ENCODE measurements at places on chromosomes 4 and X.
A peak's percentile ranks its signal among the peaks of the same experiment; 100 is the strongest.

- DNase-seq, result no peak
Measured at GRCh38 chr4:48862038-48862437, 31.1 kb downstream of the OCIAD1 start.

DNA sequence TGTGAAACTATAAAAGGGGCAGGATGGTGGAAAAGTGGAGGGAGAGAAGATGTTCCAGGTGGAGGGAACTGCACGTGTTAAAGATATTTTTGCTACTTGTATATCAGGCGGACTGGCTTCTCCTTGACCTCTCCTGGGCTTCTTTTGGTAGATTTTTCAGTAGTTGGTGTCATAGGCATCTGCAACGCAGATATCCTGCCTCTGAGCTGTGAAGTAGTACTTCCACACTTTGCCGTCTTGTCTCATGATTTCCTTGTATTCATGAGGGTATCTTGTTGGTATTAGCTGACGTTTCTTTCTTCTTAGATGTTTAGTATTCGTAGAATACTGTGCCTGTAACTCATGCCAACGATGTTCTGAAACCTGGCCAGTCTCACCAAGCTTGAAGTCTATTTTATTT is 81.0 kb downstream of the WWC2 start:
- no peak for DNase-seq

DNA sequence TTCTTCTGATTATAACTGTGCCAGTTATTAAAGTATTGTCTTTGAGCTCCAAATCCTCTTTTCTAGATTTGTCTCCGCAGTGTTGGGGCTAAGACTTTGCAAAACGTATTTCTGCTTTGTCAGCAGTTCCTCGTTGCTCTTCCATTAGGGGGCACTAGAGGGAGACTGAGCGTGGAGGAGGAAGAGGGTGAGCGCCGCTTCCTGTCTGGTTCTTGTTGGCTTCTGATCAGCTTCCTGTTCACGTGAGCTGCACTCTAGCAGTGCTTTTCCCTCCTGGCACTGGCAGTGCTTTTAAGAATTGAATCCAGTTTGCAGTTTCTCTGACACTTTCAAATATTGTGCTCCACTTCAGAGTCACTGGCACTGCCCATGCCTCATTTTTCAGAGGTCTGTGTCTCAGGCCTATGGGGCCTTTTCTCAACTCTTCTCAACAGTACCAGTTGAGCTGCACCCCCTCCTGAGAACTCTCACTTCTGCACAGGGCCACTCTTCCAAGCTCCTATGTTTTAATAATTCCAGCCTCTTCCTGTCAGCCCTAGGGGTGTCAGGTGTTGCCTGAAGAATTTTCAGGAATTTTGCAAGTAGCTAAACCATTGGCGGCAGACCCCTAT is 54.4 kb upstream of the LCORL start:
- DNase-seq, result peak; percentile 21

DNA sequence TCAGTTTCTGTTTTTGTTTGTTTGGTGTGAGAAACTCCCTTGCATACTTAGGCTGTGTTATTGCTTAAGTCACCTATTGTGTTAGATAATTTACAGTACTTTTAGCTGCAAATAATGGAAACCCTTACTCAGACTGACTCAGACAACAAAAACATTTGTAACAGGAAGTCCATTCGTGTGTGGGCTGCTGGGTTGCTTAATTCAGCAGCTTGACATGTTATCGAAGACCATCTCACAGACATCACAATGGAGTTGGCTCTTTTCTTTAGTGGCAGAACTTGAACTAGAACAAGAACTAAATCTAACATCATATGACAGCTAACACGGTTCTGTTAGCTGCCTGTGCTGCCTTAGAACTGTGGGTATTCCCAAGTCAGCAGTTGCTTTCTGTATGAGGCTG is 9.9 kb upstream of the GABRE start:
- DNase-seq, result no peak

GRCh38 chr4:39562792-39563191 is 35.6 kb upstream of the UGDH start:
- DNase-seq, result no peak

DNA sequence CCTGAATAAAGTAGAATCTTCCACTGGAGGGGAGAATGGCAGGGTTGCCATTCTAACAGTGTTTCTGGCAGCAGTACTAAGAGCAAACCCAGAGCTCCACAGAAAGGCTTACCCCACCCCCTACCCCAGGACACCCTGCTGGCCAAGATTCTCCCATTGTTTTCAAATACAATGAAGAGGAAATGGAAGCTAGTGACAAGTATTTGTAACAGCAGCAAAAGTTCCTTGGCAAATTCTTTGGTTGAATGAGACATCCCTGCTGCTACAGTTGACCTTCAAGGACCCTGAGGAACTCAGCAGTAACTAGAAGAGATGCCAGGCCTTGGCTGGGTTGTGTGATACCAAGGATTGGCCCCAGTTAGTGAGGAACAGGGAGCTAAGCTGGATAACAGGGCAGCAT is 124.2 kb upstream of the DGKK start:
- no peak for DNase-seq

DNA sequence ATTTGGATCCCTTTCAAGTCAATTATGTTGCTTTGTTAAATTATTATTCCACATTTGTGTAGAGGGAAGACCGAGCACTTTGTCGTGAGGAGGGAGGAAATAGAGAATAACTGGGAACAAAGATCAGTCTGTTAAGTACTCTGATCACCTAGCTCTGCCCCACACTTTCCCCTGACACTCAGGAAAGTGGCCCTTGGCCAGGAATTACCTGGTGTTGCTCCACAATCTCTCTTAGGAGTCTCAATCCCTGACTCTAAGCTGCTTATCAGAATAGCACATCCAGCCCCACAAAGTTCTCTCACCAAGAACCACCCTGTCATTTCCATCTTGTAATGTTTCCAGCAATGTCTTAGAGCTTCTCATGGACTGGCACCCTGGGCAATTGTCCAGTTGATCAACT is 83.8 kb upstream of the BMPR1B start:
- no peak for DNase-seq

GRCh38 chrX:134692990-134693389 is 34.7 kb upstream of the PLAC1 start:
- no peak for DNase-seq

GRCh38 chrX:103396186-103396585 is 19.8 kb downstream of the BEX3 start:
- DNase-seq, result no peak

GRCh38 chr4:84914686-84915395 is 51.6 kb downstream of the WDFY3 start:
- no peak for DNase-seq

DNA sequence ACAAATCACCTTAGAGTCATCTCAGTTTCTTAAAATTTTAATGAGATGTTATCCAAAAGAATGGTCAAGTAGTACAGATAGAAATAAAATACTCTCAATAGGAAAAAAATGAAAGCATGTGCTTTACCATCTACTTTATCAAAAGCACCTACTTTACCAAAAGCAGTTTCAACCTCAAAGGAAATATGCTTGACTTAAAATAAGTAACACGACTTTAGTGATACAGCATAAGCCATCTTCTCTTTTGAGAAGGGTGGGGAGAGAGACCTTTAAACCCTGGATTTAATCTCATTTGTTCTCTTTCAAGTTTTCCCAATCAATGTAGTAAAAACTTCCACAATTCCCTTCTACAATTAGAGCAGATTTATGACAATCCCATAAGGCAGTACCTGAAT is 26.5 kb downstream of the OTUD4 start:
- no peak for DNase-seq

GRCh38 chr4:82739287-82740190 is 59.1 kb downstream of the SCD5 start:
- DNase-seq, result peak; percentile 56

- no peak for DNase-seq
Measured at GRCh38 chr4:6491235-6491634, 18.8 kb upstream of the PPP2R2C start.

- no peak for DNase-seq
Measured at GRCh38 chrX:39331082-39331704, 529.9 kb downstream of the MID1IP1 start.

DNA sequence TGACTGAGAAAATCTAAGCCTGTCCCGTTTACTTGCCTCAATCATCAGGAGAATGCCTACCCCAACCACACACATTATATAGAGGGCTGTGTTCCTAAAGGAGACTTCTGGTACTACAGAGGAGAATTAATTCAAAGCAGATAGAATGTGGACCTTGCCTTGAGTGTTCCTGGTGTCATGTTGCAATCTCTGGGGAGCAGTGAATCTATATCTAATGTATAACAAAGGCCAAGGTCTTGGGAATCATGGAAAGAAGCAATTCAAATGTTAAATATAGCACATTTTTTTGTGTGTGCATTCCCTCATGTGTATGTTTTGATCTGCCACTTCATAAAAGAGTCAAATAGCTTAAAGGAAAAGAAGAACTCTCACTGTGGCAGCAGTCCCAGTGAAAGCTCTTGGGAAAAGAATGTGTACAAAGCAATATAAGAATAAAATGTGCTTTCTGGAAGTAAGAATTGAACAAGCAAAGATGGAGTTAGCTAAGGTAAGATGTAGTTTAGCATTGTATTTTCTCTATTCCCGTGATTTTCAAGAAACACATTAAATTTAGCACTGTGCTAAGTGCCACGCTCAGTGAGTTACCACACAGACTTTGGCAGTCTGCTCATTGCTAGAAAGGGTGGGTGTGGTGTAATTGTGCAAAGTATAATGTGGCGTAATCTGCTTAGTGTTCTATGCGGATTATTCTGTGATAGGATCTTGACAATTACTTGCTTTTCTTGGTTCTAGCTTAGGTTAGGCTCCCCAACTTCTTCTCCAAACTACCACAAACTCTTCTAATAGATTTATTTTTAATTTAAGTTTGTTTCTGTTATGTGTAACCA is 13.7 kb downstream of the ADH6 start:
- no peak for DNase-seq

- DNase-seq, result no peak
Measured at GRCh38 chr4:139872274-139872673, 206.7 kb downstream of the MGST2 start.

DNA sequence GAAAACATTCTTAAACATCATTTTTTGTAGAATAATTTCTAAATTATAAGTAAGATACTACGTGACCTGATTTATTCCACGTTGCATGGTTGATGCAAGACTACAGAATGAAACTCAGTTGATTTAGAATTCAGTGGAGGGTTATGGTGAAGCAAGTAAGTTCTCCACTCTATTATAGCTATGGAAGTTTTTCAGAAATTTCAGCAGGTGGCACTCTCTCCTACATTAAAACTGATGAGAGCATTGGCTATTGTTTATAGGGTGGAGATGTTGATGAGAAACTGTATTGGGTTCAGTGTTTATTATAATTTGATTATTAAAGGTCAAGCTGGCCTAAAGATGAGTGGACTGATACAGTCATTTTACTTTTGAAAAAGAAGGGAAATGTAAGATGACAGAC is 88.0 kb downstream of the FNIP2 start:
- DNase-seq, result no peak

- no peak for DNase-seq
Measured at GRCh38 chr4:73862322-73862721, 6.9 kb upstream of the CXCL1 start.

GRCh38 chrX:38407126-38407525 is 54.7 kb downstream of the OTC start:
- DNase-seq, result no peak

DNA sequence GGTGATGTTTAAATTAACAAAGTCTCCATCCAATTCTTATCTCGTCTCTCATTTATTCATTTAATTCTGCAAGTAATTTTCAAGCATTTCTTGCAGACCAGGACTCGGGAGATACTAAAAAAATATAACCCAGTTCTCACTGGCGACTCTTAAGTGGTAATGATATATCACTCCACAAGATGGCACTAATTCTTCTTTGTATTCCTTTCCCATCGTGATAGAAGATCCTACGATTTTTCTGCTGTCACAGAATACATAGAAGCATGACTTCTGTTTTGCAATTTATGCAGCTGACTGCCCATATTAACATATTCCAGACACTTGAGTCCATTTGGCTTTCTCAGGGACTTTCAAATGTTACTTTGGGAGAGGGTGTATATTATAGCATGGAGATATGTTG is 64.0 kb upstream of the FGF13 start:
- DNase-seq, result no peak

DNA sequence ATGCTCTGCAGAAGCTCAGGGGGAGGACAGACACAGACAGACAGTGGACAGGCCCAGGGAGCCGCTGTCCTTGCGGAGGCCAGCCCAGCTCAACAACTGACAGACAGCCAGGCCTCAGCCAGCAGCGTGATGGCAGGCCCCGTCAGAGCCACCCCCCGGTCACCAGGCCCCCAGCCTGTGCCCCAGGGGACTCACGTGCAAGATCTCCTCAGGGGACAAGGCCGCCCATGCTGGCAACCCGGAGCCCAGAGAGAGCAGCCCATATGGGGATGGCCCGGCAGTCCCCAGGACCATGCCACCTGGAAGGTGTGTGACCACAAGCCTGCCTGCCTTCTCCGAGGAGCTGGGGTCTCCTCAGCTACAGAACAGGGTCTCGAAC is 28.0 kb upstream of the MXD4 start:
- no peak for DNase-seq

- peak; percentile 80 for DNase-seq
Measured at GRCh38 chrX:153947009-153947769, 2.7 kb upstream of the RENBP start.

DNA sequence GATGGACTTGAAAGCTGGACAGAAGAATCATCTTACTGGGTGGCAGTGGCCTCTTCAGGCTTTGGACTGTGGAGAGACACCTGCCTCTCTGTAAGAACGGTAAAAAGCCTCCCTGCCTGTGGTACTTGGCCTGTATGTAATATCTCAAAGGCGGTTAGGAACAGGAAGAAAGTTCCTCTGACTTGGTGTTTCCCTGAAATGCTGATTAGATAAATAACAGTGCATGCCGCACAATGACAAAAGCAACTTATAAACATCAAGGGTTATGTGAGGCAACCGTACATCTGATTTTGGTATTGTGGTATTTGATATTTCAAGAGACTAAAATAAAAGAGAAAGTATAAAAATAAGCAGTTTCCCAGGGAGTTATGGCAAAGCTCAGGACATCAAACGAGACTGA is 92.4 kb upstream of the SORBS2 start:
- DNase-seq, result no peak

- no peak for DNase-seq
Measured at GRCh38 chr4:3486541-3487540, 23.7 kb downstream of the DOK7 start.

DNA sequence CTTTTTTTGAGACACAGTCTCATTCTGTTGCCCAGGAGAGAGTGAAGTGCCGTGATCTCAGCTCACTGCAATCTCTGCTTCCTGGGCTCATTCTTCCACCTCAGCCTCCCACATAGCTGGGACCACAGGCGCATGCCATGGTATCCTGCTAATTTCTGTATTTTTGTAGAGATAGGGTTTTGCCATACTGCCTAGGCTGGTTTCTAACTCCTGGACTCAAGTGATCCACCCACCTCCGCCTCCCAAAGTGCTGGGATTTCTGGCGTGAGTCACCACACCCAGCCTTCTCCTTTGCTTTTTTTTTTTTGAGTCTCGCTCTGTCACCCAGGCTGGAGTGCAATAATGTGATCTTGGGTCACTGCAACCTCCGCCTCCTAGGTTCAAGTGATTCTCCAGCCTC is 94.1 kb downstream of the PDS5A start:
- no peak for DNase-seq

DNA sequence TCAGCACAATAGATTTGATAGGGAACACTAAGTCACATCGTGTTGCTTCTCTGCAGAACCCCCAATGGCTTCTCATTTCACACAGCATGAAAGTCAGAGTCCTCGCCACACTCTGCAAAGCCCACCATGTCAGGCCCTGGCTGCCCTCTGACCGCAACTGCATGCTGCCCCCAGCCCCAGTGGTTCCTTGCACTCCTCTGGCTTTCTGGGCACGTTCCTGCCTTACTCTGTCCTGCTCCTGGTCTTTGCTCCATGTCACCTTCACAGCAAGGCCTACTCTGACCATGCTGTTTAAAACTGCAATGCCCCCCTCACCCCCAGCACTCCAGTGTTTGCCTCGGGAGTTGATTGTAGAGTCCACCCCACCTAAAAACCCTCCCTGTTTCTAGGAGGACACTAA is 78.1 kb downstream of the EVC start:
- DNase-seq, result no peak
